Bronchial smooth muscle cell (primary cell): ENCODE measurements at places on chromosomes 5 and 9. TPM values are rescaled to one million over a fixed set of nuclear protein-coding genes. Genes with fewer than 3 reads are reported as not detected.

The PCDHA11 gene
- 0.09 and 0.16 TPM in 2 replicates for total RNA-seq

The HNRNPA0 gene
- 9.9 TPM in 2 replicates for total RNA-seq

The SPINK7 gene
- not detected in 2 replicates for total RNA-seq

The DPYSL3 gene
- 115 and 180 TPM in 2 replicates for total RNA-seq
